ENCODE measurements at places on chromosomes 2 and 18.

- DNase-seq = peak; percentile 35
Observed at GRCh38 chr2:36965751-36966369, 476 bp downstream of the STRN start.

GRCh38 chr2:16040271-16041010, 100.1 kb downstream of the MYCN start:
- no peak for DNase-seq

GRCh38 chr18:44805643-44806042, 125.0 kb downstream of the SETBP1 start:
- DNase-seq = no peak

DNA sequence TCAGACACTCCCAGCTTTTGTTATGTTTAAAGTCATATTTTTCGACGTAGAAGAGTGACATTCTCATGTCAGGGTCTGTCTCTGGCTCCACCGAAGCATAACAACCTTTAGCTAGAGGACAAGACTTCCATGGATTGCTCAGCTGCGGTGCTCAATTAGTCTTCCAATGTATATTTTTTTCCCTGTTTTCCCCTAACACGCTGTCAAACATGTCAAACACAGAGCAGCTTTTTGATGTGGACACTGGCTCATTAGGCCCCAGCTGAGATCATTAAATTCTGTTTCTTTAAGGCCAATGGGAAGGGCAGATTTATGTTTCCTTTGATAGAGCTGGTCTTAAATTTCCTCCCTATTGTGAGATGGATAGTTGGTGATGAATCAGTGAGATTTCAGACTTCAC, 525.4 kb downstream of the PIK3C3 start:
- no peak for DNase-seq

DNA sequence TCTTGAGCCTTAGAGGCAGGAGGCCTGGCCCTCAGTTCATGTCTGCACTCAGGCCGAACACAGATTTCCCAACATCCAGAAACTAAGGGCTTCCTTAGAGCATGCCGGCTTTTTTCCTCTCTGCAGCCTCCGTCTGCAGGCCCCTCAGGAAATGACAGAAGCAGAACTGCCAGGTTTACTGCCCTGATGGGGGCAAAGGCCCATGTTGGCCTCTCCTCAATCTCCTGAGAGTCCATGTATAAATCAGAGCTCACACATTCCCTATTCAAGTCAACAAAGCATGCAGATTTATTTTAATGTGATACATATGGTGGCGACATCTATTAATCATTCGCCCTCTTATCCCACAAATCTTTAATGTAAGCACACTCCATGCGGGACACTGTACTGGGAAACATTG, 475.6 kb upstream of the HS6ST1 start:
- no peak for DNase-seq

- DNase-seq = no peak
Observed at GRCh38 chr18:65750389-65751154, at the start of gene CDH7. Gene CDH7 (plus strand): TSS chr18:65751012. CDS start chr18:65762843, 11,831 bp downstream.

Data from OCI-LY7 (cell line).